T-cell (primary cell): ENCODE measurements at places on chromosomes 13 and 19. TPM values are rescaled to one million over a fixed set of nuclear protein-coding genes. Genes with fewer than 3 reads are reported as not detected.

DNA sequence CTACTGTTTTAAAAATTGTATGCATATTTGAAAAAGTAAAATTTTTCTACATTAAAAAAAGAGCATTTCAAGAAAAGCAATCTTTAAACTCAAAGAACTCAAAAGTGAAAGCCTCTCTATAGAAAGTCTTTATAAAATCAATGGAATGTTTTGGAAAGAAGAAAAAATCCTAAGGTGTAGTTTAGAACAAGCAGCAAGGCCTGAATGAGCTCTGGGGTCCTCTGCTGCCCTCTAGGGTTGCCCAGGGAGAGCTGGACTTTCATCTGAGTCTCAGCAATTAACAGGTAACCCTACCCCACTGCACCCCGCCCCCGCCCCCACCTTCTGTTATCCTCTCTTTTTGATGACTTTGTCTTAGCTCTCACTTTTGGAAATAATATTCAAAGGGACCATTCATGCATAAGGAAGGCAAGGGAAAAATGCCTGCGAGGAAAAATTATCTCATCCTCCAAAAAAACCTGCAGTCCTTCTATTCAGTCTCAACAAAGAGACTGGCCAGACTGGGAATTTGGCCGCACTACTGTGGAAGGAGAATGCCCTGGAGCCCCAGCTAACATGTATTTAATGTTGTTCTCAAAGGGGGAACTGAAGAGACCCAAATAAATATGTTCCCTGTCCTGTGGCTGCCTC lies 24.1 kb downstream of the SLC25A30 start:
- no peak for DNase-seq

GRCh38 chr19:55692681-55693081 lies 17.7 kb downstream of the EPN1 start:
- no peak for DNase-seq

GRCh38 chr13:51733374-51734298 lies 70.3 kb downstream of the DHRS12 start:
- DNase-seq, result no peak

- DNase-seq, result no peak
Measured at GRCh38 chr13:57018915-57019314, 121.8 kb upstream of the PRR20A start.

GRCh38 chr13:32530841-32531253 lies 7.7 kb downstream of the N4BP2L2 start:
- DNase-seq, result no peak

DNA sequence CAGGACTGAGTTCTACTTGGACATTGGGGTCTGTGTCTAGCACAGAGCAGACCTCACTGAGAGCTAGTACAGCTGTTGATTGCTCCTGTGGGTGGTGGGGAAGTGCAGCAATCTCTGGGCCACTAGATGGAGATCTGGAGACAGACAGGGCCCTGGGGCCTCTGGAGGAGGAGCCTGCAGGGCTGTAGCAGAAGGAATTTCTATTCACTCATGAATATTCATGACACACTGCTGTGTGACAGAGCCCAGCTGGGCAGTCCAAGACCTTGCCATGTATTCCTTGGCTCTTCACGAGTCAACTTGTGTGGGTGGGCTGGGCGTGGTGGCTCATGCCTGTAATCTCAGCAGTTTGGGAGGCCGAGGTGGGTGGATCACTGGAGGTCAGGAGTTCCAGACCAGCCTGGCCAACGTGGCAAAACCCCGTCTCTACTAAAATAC lies 37.5 kb downstream of the SUGP2 start:
- DNase-seq, result no peak

DNA sequence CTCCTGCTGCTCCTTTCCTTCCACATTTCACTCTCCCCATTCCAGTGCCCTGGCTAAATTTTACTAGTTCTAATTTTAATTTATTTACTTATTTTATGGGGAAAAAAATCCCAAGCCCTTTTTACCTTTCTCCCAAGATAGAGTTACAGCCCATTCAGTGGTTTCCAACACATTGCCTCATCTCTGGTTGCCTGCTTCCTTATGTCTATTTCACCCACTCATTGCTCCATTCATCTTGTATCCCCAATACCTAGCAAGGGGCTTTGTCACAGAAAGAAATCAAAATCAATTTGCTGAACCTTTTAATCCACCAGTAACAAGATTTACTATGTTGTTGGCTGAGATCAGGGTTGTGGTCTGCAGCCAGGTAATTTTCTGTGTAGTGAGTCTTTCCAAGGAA lies 55.9 kb downstream of the LHFPL6 start:
- no peak for DNase-seq

DNA sequence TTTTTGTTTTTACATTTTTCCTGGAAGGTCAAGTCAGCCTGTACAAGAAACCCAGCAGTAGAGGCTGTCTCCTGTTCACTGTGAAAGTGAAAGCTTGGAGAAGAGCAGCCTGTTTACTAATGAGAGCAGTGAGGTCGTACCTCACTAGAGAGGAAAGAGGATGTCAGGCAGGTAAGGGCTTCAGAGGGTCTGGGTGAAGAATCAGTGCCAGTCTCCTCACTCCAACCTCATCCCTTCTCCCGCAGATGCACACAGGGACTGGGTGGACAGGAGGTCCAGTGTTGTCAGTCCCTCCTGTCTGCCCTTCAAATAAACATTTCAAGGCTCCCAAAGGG lies 462.5 kb downstream of the KLF5 start:
- no peak for DNase-seq

- no peak for DNase-seq
Measured at GRCh38 chr13:34151885-34152284, 333.9 kb downstream of the RFC3 start.

GRCh38 chr19:575527-576506 lies 3.4 kb downstream of the BSG start:
- DNase-seq, result no peak

DNA sequence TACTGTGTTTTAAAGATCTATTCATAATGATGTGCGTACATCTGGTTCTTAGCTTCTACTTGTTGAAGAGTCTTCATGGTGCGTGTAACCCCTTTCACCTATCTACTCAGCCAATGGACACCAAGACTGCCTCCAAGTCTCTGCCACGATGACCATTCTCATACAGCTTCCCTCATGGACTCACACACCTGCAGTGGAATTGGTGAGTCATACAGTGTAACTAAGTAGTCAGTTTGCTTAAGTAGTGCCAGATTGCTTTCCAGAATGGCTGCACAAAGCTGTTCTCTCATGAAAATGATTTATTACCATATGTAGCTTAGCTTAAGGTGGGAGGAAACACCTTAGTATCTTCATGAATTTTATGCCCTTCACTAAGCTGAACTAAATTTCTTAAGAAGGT lies 112.3 kb downstream of the AKAP11 start:
- no peak for DNase-seq

DNA sequence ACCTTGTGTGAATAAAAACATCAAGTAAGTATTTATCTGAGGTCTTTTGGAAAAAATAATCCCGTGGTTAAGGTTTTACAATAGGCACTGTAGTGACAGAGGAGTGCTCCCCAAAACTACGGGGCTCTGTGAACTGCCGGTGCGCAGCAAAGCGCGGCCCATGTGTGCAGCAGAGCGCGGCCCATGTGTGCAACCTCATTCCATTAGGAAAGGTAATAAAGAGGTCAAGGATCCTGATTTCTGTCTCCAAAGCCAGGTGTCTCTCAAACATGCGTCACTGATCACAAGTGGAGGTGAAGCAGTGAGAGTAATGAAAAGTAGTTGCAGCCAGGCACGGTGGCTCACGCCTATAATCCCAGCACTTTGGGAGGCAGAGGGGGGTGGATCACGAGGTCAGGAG lies 58.7 kb downstream of the MRPL57 start:
- no peak for DNase-seq

DNA sequence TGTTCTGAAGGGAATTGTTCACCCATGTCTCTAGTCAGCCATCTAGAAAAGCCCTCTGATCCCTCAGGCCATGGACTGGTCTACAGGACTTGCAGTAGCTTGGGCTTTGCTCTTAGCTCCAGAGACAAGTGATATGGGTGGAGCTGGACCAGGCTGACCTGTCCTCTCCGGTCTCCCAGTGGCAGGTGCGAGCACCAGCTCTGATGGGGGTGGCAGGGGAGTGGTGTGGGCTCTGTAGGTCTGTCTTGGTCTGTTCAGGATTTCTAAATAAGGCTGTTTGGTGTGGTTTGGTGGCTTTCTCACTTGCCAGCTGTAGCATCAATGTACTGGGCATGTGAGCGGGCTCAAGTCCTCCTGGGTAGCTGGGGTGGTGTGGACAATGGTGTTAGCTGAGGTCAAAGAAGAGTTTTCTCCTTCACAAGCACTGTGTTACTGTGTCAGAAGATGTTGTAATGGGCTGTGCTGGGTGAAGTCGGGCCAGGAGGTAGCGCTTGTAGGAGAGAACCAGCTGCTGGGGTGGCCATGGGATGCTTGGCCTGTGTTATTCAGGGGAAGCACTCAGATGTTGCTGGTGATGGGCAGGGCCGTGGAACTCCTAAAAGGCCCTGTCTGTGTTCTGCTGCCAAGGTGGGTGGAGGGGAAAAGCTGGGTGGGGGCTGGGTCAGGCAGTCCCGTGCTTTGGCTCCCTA lies 16.9 kb downstream of the GPC6 start:
- no peak for DNase-seq

DNA sequence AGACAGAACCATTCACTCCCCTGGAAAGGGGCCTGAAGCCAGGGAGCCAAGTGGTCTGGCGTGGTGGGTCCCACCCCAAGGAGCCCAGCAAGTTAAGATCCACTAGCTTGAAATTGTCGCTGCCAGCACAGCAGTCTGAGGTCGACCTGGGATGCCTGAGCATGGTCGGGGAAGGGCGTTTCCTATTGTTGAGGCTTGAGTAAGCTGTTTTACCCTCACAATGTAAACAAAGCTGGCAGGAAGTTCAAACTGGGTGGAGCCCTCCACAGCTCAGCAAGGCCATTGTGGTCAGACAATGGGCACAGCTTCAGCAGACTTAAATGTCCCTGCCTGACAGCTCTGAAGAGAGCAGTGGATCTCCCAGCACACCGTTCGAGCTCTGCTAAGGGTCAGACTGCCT lies 195.6 kb upstream of the DACH1 start:
- no peak for DNase-seq

CFD gene
- 10.3 TPM for total RNA-seq

ACER1 gene
- total RNA-seq, result 0.63 TPM

ZNF791 gene
- total RNA-seq, result 33.4 TPM

LRRC25 gene
- total RNA-seq, result 0.30 TPM

TDRD3 gene
- 24.3 TPM for total RNA-seq

PLVAP gene
- total RNA-seq, result not detected

SKA3 gene
- 0.98 TPM for total RNA-seq
